ENCODE measurements at places on chromosomes 1 and 21. TPM values are rescaled to one million over a fixed set of nuclear protein-coding genes. Genes with fewer than 3 reads are reported as not detected.

The OR2T33 gene
- not detected for total RNA-seq

The CD84 gene
- under 0.01 TPM for total RNA-seq

The GIPC2 gene
- 1.1 TPM for total RNA-seq

The HAO2 gene
- not detected for total RNA-seq

The ANGPTL3 gene
- total RNA-seq = under 0.01 TPM

The C1orf226 gene
- total RNA-seq = not detected

The PRKCZ gene
- total RNA-seq = 1.8 TPM

The FCMR gene
- total RNA-seq = not detected

The WLS gene
- total RNA-seq = 102 TPM

The C1orf115 gene
- 0.37 TPM for total RNA-seq

The NR0B2 gene
- not detected for total RNA-seq

The RPS6KC1 gene
- total RNA-seq = 21.7 TPM

The C1orf210 gene
- total RNA-seq = not detected

The IQGAP3 gene
- 32.7 TPM for total RNA-seq

The LIPI gene
- not detected for total RNA-seq

The KCNJ6 gene
- not detected for total RNA-seq

The GPA33 gene
- not detected for total RNA-seq

The SHISA4 gene
- total RNA-seq = 6.6 TPM

The TTC3 gene
- total RNA-seq = 172 TPM

The FAM72C gene
- total RNA-seq = under 0.01 TPM

The AMY1A gene
- not detected for total RNA-seq

The KCNJ15 gene
- total RNA-seq = 16.6 TPM

The ERG gene
- total RNA-seq = under 0.01 TPM

The SYNC gene
- total RNA-seq = 23.9 TPM

The KLHL21 gene
- total RNA-seq = 79.0 TPM

The HEYL gene
- not detected for total RNA-seq

The FCRL2 gene
- total RNA-seq = not detected

All from subcutaneous preadipocyte (primary cell).